Activated B cell treated with CpG ODN at 0.5 μM for 24 hours (primary cell): ENCODE measurements at places on chromosomes 16 and 17.
A peak's percentile ranks its signal among the peaks of the same experiment; 100 is the strongest.

DNA sequence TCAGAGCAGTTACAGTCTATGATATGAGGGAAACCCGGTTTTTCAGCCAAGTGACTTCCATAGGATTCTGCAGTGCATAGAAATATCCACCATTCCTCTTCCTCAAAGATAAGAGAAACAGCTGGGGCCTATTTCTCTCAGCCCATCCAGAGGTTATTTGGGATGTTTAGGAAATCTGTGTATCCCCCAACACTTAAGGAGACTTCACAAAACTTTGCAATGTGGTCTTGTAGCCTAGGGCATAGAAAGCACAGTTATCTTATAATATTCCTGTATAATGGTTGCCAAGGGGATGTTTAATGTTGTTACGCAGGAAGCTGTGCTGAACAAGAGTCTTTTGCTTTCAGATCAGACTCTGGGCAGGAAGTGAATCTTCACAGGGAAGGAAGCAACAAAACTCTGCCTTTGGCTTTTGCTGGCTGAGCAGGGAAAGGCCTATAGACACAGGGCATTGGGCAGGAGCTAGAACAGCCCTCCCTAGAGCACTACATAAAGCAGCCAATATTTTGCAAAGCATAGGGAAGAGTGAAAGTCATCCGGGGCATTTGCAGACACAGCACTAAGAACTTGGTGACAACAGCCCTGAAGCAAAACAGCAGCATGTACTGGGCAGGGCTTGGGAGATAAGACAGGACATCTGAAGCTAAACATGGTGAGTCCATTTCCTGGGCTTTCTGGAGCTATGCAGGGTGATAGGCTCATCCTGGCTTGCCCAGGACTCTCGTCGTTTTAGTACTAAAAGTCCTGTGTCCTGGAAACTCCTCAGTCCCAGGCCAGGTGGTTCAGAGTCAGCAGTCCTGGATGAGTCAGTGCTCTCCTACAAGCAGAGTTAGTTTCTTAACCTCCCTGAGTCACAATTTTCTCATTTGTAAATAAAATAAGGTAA is 18.7 kb upstream of the BEAN1 start:
- DNase-seq = no peak

- no peak for DNase-seq
These were observed 9.0 kb upstream of the C1QL1 start for GRCh38 chr17:44977065-44977464.

DNA sequence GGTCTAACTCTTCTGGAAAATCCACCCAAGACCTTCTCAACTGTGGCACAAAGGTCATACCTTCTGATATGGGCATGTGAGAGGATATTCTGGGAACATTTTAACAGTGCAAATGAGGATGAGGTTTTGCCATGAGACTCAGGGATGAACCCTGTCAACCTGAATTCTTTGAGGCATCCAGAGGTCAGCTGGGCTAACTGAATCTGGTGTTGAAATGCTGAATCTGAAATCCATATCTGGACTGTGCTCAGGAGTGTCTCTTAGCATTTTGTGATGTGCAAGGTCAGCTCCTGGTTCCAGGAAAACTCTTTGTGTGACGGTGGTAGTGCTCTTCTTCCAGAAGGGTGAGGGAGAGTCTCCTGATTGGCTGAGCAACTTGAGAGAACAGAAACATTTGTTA is 276.0 kb upstream of the SALL1 start:
- no peak for DNase-seq

GRCh38 chr16:85426806-85427205 is 186.3 kb upstream of the GSE1 start:
- DNase-seq = peak; percentile 2

GRCh38 chr17:39533891-39534290 is 72.6 kb downstream of the CDK12 start:
- DNase-seq = no peak

- DNase-seq = no peak
These were observed 102.5 kb upstream of the CDH5 start for GRCh38 chr16:66263973-66264310.

GRCh38 chr16:86614699-86615098 is 36.4 kb downstream of the FOXL1 start:
- DNase-seq = no peak

GRCh38 chr16:58409316-58409973 is 17.2 kb downstream of the GINS3 start:
- DNase-seq = no peak

DNA sequence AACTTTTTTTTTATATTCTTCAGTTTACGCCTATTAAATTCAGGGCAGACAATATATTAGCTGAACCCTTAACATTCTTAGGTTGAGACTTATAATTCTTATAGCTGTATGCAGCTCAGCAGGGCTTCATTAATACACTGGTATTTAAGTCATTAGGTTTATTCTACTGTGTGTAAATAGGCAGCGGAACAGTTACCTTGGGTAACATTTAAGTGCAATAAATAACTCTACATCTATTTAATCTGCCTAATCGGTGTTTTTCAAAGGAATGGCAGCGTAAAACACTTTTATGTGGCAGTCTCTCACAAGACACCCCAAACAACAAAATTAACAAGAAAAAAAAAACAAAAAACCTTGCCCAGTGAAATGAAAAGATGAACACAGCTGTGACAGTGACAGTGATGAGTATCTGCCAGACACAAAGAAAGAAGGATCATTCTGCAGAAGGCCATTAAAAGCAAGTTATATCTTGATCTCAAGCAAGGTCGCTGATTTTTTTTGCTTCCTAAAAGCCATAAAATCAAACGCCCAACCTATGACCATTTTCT is 32.6 kb downstream of the KCNJ2 start:
- DNase-seq = no peak

GRCh38 chr17:48497103-48497502 is 33.7 kb downstream of the HOXB1 start:
- DNase-seq = no peak

DNA sequence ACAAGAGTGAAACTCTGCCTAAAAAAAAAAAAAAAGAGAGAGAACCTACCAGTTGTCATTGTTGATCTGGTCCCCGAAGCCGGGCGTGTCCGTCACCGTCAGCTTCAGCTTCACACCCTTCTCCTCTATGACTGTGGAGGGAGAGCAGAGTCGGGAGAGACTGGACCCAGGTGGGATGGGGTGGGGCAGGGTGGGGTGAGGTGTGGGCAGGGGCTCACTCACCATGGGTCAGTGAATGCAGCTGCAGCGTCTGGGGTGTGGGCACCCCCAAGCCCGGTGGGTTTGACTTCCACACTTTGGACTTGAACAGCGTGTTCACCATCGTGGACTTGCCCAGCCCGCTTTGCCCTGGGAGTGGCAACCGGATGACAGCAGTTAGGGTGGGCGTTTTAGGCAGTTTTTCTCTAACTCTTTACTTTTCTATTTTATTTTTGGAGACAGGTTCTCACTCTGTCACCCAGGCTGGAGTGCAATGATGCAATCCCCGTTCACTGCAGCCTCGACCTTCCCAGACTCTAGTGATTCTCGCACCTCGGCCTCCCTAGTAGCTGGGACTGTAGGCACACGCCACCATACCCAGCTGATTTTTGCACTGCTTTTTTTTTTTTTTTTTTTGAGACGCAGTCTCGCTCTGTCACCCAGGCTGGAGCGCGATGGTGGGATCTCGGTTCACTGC is 2.2 kb downstream of the SEPTIN12 start:
- DNase-seq = no peak

GRCh38 chr16:54285414-54286089 is 1.0 kb downstream of the IRX3 start:
- DNase-seq = no peak

- no peak for DNase-seq
These were observed 147.6 kb upstream of the MPHOSPH6 start for GRCh38 chr16:82317411-82318167.

DNA sequence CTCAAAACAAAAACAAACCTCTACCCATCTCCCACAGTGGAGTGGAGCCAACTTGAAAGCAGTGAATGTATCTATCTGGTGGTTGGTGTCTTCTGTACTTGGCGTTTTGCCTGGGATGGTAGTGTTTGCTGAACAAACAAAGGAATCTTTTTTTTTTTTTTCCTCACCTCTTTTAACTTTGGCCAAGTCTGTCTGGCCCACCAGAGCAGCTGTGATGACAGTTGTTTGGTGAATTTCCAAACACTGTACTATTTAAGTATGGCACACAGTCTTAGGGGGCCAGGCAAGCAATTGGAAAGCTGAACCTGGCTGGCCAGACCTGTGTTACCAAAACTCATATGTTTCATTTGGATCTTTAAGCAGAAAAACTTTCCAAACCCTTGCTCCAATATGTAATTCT is 101.8 kb upstream of the CDH13 start:
- DNase-seq = no peak

- DNase-seq = no peak
These were observed 77.3 kb upstream of the NLRP1 start for GRCh38 chr17:5661491-5662125.

DNA sequence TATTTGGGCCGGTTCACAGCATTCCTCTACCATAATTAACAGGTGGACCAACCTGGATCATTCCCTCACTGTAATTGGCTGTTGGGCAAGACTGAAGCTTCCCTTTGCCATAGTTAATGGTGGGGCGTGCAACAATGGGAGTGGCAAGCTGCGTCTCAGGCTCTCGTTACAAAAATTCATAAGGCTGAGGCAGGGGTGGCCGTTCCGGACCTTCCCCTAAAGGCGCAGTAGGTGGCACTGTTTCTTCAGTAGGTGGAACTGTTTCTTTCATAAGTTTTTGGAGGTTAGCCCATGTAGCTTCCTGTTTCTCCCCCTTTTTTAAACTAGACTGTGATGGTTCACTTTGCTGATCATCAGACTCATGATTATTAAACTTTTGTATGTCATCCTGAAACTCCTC is 17.0 kb upstream of the TMC5 start:
- no peak for DNase-seq

DNA sequence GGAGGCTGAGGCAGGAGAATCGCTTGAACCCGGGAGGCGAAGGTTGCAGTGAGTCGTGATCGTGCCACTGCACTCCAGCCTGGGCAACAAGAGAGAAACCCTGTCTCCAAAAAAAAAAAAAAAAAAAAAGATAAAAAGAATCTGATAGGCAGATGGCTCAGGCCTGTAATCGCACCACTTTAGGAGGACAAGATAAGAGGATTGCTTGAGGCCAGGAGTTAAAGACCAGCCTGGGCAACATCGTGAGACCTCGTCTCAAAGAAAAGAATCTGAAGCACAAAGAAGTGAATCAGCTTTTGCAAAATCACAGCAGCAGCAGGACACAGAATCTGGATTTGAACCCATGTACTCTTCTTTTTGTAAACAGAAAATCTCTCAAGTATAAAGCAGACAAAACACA is 7.6 kb downstream of the NOB1 start:
- no peak for DNase-seq

DNA sequence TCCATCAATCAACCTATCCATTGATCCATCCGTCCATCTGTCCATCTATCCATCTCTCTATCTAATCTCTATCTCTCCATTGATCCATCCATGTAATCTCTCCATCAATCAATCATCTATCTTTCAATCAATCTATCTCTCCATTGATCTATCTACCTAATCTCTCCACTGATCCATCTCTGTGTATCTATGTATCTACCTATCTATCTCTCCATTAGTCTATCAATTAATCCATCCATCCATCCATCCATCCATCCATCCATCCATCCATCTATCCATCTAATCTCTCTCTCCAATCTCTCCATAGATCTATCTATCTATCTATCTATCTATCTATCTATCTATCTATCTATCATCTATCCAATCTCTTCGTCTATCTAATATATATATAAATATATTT is 3.5 kb upstream of the RNF222 start:
- no peak for DNase-seq

DNA sequence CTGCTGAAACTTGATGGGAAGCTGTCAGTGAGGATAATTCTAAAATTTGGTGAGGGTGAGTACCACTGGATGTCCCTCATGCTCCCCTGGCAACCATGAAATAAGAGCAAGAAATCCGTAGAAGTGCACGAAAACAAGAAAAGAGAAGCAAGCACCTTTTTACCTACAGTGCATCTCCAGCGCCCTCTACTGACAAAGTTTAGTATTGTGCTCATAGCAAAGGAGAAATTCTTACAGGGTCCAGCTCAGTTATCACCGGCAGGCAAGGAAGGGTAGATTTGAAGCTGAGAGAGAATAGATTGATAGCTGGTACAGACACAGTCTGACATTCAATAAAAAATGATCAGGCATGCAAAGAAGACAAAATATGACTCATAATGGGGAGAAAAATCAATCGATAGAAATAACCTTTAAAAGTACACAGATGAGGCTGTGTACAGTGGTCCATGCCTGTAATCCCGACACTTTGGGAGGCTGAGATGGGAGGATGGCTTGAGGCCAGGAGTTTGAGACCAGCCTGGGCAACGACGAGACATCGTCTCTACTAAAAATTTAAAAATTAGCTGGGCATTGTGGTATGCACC is 28.3 kb upstream of the TEX2 start:
- no peak for DNase-seq

DNA sequence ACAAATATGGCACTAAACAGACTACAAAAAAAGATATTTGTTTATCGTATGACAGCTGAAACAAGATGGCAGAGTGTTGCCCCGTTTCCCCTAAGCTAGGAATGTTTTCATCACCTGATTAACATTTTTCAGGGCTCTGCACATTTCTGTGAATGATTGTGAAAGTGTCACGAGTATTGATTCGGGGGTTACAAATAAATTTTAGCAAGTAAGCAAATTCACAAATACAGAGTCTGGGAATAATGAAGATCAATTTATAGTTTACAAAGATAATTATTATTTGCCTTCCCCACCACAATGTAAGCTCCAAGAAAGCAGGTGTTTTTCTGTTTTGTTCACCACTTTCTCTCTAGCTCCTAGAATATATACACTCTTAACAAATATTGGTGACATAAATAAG is 361.2 kb upstream of the ERCC4 start:
- DNase-seq = no peak

GRCh38 chr16:1471569-1472194 is 3.1 kb downstream of the CLCN7 start:
- DNase-seq = no peak

DNA sequence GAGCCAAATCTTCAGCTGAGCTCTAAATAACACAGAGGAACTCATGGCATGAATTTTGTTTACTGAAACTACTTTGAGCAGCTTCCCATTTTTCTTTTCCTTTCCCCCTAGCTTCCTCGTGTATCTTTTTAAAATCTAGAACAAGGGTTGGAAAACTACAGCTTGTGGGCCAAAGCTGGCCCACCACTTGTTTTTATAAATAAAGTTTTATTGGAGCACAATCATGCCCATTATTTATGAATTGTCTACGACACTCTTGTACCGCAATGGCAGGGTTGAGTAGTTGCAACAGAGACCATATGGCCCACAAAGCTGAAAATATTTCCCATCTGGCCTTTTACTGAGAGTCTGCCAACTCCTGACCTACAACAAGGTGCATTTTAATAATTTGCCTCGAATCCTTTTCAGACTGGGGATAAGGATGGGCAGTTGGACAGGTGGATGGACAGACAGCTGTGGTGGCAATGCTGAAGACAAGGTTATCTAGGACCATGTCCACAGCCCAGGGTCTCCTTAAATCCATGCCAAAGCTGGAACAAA is 87.7 kb downstream of the RMI2 start:
- no peak for DNase-seq

GRCh38 chr16:79307214-79307613 is 293.3 kb downstream of the MAF start:
- DNase-seq = no peak

GRCh38 chr16:88697831-88698615 is 8.2 kb downstream of the RNF166 start:
- DNase-seq = no peak

- DNase-seq = no peak
These were observed 8.7 kb downstream of the ZDHHC7 start for GRCh38 chr16:85002608-85003007.
